ENCODE measurements at places on chromosomes 4 and X.

DNA sequence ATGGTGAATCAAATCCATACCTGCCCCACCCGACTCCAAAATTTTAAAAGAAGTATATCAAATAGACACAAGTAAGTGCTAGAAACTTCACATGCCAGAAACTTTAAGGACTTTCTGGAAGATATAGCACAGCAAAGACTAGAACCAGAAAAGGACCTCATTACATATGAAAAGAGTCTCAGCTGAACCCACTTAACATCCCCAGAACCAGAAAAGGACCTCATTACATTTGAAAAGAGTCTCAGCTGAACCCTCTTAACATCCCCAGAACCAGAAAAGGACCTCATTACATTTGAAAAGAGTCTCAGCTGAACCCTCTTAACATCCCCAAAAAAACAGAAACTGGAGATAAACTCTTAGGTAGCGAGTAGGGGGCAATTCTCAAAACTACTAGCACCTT is 32.3 kb downstream of the STPG2 start:
- no peak for DNase-seq

DNA sequence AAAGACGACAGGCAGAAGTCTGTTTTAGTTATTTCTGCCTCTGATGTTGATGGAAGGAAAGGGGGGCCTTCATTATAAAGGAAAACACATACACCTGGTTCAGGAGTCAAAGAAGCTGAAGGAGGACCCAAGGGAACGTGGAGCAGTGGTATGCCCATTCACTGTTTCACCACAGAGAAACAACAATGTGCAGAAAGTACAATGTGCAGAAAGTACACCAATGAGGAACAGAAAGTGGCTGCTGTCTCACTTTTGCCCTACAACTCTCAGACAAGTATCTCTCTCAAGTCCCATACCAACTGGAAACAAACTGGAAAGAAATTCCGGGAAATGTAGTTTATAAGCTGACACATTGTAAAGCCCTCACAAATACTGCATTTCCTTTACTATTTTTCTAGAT is 564.5 kb downstream of the TRAM1L1 start:
- no peak for DNase-seq

DNA sequence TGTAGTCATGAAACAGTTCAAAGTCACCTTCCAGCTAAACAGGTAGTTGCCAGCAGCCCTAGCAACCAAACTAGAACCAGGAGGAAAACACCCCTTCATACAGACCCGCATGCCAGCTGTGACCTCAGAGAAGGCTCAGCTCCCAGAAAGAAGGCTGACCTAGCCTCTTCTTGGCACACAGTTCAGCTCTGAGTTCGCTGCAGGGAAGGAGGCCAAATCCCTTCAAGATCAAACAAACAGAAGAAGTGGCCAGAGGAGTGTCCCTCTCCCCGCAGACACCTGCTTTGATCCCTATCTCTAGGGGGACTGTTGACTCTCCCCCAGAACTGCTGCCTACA is 56.0 kb downstream of the HADH start:
- DNase-seq: no peak

- DNase-seq: no peak
Observed at GRCh38 chrX:136829413-136829812, 48.7 kb upstream of the ARHGEF6 start.

DNA sequence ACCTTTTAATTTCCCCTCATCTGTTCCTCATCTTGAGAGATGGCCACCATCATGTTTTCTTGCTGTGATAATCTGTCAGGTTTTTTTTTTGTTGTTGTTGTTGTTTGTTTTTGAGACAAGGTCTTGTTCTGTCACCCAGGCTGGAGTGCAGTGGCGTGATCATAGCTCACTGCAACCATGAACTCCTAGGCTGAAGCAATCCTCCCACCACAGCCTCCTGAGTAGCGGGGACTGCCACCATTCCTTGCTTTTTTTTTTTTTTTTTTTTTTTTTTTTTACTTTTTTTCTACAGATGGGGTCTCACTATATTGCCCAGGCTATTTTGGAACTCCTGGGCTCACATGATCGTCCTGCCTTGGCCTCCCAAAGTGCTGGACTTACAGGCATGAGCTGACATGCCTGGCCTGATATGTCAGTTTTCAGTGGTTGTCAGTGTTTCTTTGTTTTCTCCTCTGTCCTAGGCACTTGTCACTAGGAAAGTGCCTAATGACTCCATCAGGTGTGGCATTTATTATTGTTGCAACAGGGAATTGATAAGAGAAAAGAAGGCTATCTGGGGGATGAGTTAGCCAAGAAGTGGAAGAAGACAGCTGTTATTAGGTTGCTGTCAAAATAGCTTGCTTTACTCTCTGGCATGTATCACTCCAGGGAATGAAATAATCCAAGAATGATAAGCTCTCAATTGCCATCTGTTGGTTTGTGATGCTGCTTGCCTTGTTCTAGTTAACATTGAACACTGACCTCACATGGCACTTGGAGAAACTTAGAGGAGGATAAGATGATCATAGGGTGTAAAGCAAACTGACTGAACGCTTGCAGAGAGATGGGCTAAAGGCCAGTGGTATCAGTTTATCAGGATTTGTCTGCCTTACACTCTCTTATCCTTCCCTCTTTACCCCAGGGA is 41.7 kb downstream of the TMEM164 start:
- no peak for DNase-seq

DNA sequence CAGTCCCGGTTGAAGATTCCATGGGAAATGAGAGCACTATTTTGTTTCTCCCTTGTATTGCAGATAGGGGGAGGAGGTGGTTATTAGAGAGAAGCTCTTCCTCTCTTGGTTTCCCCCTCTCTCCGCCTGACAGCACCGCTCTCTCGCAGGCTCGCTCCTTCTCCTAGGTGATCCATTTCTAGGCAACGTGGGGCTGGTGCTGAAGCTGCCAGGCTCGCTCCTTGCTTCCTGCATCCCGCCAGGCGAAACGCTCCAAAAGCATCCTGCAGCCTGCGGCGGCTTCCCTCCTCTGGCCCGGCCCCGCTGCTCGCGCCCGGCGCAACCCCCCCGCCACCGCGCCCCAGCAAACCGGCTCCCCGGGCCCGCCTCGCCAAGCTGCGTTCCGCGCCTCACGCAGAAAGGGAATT is at the start of gene GRID2:
TSS of gene GRID2 (plus strand) at position 346 of the 407 bp plus-strand sequence.
- DNase-seq: no peak

DNA sequence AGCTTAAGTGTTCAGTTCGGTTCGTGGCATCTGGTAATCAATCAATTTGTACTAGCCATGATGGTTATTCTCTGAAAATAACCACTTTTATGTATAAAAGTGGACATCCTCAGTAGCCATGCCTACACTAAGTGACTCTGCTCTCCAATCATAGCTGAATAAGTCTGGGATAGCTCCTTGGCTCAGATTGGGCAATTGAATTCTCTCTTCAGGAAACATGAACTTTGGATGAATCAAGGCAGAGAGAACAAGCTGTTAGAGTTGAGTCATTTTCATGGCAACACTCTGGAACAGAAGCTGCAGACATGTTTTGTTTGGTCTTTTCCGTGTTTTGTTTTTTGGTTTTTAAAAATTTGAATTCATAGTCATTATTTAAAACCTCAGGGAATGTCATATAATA is 66.8 kb upstream of the TMEM164 start:
- DNase-seq: no peak

- DNase-seq: no peak
Observed at GRCh38 chr4:183153190-183153916, 54.3 kb downstream of the WWC2 start.

GRCh38 chrX:43586830-43587229 is 69.3 kb upstream of the MAOA start:
- no peak for DNase-seq

- no peak for DNase-seq
Observed at GRCh38 chr4:55036405-55036804, 89.0 kb downstream of the KDR start.

DNA sequence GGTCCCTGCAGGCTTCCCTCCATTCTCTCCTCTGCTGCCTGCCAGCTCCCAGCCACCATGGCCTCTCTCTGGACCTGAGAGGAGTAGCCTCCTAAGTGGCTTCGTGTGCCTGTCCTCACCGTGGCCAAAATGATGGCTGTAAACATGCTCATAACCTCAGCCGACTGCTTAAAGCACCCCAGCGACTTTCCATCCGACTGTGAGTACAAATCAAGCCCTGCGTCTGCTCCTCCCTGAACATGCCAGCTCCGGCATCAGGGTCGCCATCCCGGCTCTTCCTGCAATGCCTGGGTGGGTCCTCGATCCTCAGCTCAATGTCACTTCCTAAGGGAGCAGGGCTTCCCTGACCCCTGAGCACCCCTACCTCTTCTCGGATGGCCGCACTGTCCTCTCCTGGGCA is 3.3 kb upstream of the SORCS2 start:
- DNase-seq: no peak

- DNase-seq: no peak
Observed at GRCh38 chr4:6052679-6053078, 34.4 kb upstream of the C4orf50 start.

DNA sequence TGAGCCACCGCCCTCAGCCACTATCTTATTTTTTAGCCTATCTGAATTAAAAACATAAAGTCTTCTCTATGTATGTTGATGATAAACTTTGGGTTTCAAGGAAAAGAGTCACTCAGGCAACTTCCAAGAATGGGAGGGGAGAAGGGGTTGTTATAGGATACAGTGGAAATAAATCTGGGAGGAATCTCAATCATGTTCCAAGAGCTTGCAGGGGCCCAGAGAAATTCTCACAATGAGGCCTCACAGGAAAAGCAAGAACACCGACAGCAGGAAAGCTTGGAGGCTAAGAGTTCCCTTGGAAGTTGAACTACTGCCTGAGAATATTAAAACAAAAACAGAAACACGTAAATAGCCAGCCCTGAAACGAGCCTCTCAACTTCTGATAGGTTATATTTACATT is 384.6 kb upstream of the IGFBP7 start:
- no peak for DNase-seq

GRCh38 chrX:150547375-150548115 is 20.9 kb upstream of the MTM1 start:
- no peak for DNase-seq

GRCh38 chr4:166421556-166422156 is 548.6 kb downstream of the TLL1 start:
- no peak for DNase-seq

DNA sequence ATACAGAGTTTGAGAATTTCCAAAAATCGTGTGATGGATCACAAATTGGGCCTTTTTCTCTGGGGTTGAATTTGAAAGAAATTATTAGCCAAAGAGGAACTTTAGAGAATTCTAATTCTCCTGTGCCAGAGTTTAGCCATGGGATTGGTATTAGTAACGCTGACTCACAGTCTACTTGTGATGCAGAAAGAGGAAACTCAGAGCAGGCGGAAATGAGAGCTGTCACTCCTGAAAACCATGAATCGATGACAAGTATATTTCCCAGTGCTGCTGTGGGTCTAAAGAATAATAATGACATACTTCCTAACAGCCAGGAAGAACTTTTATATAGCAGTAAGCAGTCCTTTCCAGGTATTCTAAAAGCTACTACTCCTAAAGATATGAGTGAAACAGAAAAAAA is 64.9 kb downstream of the N4BP2 start:
- peak; percentile 24 for DNase-seq

DNA sequence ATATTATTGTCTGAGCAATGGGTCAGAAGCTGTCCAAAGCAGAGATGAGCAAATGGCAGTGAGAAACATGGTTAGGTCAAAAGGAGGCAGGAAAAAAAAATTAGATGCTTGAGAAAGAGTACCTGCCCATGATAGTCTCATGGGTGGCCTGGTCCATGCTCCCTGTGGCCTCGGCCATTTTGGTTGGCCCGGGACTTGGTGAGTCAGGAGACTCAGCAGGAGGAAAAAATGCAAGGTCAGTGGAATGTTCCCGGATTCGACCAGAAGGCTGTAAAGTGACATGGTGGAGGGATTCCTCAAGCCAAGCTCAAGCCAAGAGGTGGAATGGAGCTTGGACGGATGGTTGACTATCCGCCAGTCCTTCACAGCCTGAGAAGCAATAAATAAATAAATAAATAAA is 236.7 kb downstream of the ASMT start:
- DNase-seq: no peak

DNA sequence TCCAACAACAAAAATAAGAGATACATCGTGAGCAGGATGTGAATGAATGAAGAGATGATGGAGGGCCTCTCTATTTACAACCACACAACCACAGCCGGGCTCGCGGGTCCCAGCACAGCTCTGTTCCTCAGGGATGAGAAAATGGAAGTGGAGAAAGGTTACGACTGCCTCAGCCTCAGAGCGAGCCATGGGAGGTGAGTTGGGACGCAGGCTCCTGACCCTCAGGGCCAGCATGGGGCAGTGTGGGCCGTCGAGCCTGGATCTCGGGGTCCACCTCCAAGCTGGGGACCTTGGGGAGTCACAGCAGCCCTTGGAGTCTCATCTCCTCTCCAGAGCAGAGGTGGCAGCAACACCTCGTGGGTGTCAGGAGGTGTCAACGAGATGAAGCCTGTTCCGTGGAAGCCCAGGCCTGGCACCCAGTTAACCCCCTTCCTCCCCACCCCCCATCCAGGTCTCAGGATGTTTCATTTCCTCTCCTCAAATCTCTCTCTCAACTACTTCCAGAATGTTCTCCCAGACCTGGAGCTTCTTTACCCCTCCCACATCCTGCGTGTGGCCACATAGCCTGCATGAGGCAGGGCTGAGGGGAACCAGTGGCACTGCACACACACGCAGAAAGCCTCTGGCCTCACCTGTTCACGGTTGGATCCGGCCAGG is 25.9 kb downstream of the C4orf50 start:
- no peak for DNase-seq

GRCh38 chr4:184887333-184887732 is 61.6 kb upstream of the ACSL1 start:
- no peak for DNase-seq

DNA sequence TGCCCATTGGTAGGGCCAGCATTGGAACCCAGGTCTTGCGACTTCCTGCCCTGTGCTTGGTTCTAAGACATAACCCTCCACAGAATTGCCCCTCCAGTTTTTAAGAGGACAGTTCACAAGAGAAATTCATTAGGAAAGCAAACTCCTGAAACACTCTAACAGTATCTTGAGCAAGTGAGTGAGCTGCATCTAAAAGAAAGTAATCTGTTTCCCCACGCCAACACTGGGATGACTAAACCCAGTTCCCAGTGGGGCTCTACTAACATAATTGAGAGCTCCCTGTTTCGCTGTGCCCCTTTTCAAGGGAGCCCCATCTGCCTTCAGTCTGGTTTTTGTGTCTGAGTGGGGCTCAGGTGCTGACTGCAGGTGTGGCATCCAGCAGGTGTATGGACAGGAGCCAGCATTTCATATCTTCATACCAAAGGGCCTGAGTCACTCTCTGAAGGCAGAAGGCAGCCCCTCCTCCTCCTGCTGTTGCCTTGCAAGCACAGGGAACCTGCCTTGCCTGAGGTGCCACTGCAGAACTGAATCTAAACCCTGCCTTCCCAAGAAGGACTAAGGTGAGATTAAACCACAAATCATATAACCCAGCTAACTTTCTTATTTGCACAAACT is 8.0 kb downstream of the AMOT start:
- no peak for DNase-seq

DNA sequence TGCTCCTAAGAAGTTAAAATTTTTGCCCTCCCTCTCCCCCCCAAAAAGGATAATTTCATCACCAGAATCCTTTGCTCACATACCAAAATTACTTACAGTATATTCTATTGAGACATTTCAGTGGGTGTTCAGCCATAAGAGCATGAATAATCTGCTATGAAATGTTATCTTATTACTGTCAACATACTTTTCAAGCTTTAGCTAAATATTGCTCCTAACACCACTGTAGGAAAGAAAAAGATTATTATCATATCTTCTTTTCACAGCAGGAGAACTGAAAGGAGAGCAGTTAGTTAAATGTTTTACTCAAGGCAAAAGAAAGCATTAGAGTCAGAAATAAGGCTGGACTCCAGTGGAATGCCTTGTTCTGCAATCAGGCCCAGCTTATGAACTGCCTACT is 231.0 kb upstream of the GYPA start:
- DNase-seq: no peak

Data from fibroblast of skin of left biceps (primary cell).